ENCODE measurements at places on chromosomes 5 and 9. TPM values are rescaled to one million over a fixed set of nuclear protein-coding genes. Genes with fewer than 3 reads are reported as not detected.

- H3K27me3 ChIP-seq: no peaks in the 10 kb centered on the region
- DNase-seq: no peak
- H3K4me1 ChIP-seq: peaks cover 7% of the 10 kb centered on the region
- no peak overlapping the region for H3K27ac ChIP-seq
- H3K4me3 ChIP-seq: no peak overlapping the region
These were observed 211.2 kb downstream of the CDK5RAP2 start for GRCh38 chr9:120368799-120369198.

DNA sequence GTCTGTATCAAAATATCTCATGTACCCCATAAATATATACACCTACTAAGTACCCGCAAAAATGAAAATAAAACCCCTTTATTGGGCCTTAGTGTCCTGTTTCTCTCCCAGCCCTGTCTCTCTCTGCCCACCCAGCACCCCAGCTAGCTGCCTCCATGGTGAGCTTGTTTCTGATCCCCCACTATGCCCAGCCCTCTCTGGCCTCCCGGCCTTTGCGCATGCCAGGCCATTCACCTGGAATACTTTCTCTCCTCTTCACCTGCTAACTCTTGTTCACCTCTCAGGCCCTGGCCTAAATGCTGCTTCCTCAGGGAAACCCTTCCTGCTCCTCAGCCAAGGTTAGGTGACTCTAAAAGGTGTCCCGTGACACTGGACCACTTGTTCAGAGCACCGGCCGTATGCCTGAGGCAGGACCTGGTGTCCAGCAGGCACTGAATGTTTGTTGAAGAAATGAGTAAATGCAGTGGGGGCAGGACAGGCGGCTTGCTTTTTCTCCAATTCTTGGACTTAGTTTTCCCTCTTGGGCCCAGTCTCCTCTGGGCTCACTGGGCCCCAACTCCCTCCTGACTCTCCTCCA, 58.5 kb downstream of the PSD2 start:
- no peak overlapping the region for H3K27ac ChIP-seq
- H3K4me3 ChIP-seq: no peak overlapping the region
- H3K27me3 ChIP-seq: peaks cover 9% of the 10 kb centered on the region
- H3K36me3 ChIP-seq: no peaks in the 10 kb centered on the region

DNA sequence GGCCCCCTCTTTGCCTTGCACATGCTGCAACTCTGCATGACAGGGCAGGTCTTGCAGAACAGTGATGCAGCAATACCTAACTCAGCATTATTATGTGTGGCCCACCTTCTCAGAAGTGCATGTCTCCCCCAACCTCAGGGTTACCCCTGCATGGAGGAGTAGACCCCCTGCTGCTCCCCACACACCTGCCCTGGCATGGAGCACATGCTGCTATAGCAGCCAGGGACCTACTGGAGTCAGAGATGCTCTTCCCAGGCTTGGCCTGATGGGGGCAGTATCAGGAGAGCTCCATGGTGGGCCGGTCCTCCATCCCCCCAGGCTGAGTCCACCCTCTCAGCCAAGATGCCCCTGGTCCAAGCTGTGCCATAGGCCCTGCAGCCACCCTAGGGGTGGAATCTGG, 13.2 kb upstream of the BOD1 start:
- H3K4me3 ChIP-seq: no peak overlapping the region
- H3K27me3 ChIP-seq: peaks cover 5% of the 10 kb centered on the region
- no peak overlapping the region for H3K27ac ChIP-seq
- H3K4me1 ChIP-seq: peaks cover 4% of the 10 kb centered on the region
- no peaks in the 10 kb centered on the region for H3K36me3 ChIP-seq

DNA sequence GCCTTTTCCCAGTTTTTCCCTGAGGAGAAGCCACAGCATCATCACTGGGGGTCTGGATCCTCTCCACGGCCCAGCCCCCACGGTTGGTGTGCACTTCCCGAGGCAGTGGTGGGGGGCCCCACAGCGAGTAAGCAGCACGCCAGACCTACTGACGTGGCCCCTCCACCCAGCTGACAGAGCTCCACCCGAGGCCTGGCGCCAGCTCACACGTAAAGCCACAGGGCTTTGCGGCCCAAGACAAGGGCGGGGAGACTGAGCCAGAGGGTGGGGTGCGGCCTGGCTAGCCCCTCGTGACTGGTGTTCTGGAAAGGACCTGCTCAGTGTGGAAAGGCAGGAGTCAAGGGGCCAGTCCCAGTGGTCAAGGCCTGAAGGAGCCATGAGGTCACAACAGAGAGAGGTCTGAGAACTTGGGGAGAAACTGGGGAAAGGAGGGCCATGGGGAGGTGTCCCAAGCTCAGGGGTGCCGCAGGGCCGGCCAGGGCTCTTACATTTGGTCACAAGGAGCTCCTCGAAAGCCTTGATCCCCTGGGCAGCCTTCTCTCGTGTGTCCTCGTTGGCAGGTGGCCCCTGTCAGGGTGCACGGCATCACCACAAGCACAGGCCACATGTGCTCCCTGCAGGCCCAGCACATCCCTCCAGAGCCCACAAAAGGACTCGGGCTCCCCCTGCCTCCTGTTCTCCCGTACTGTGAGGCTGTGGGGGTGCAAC, 5.5 kb downstream of the SNAPC4 start:
- no peak for DNase-seq
- peaks cover 29% of the 10 kb centered on the region for H3K36me3 ChIP-seq
- no peak overlapping the region for H3K4me3 ChIP-seq
- peaks cover 8% of the 10 kb centered on the region for H3K4me1 ChIP-seq
- no peaks in the 10 kb centered on the region for H3K27me3 ChIP-seq

DNA sequence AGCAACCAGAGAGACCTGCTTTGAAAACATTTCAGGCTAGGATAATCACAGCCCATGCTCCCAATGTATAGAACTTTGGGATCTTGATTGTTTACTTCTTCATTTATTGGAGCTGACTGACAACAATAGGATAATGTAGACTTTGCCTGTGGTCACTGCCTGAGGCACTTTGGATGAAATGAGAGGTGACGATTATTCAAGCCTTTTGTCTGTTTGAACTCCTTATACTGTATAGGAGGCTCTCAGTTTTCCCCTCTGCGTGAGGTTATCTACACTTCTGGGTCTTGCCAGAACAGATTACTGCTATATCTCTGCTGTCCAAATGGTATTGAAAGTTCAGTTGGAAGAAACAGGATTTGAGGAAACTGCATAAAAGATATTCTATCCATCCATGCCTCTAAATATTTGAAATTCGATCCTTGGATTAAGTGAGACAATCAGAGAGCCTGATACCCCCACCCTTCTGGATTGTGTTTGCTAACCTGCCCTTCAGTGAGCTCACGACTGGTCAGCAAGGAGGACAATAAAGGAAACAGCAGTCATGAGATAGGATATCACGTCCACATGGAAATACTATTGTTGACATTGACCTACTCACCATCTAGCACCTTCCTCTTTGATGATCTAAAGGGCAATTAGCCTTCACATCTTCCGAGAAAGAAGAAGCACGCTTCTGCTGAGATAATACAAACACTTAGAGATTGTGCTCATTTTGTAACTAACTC, 98.1 kb downstream of the DOCK8 start:
- H3K27ac ChIP-seq: no peak overlapping the region
- H3K27me3 ChIP-seq: no peaks in the 10 kb centered on the region
- DNase-seq: no peak
- no peak overlapping the region for H3K4me3 ChIP-seq
- no peaks in the 10 kb centered on the region for H3K36me3 ChIP-seq
- no peaks in the 10 kb centered on the region for H3K4me1 ChIP-seq

- H3K36me3 ChIP-seq: no peaks in the 10 kb centered on the region
- H3K27me3 ChIP-seq: peaks cover 15% of the 10 kb centered on the region
- no peak overlapping the region for H3K27ac ChIP-seq
- no peak overlapping the region for H3K4me3 ChIP-seq
- no peaks in the 10 kb centered on the region for H3K4me1 ChIP-seq
- DNase-seq: no peak
These were observed 33.9 kb downstream of the MORN5 start for GRCh38 chr9:122193651-122194050.

DNA sequence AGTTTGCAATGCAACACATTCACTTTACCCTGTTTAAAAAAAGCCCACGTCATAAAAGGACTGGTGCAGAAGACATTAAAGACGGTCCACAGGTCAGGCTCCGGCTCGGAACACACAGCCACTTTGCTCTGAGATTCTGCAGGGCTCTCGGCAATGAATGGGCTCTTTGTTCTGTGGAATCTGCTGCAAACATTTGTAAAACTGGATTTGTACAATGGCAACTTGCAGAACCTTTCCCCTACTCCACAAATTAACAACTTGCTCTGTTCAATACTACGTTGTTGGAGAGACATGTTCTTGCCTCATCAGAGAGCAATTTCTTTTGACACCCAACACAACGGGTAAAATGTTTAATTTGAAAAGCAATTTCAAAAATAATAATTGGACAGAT, 13.0 kb upstream of the NR5A1 start:
- no peaks in the 10 kb centered on the region for H3K4me1 ChIP-seq
- no peak overlapping the region for H3K27ac ChIP-seq
- H3K27me3 ChIP-seq: peaks cover 10% of the 10 kb centered on the region
- no peaks in the 10 kb centered on the region for H3K36me3 ChIP-seq
- no peak overlapping the region for H3K4me3 ChIP-seq

COL27A1 gene
- 31.2 TPM for total RNA-seq

DNA sequence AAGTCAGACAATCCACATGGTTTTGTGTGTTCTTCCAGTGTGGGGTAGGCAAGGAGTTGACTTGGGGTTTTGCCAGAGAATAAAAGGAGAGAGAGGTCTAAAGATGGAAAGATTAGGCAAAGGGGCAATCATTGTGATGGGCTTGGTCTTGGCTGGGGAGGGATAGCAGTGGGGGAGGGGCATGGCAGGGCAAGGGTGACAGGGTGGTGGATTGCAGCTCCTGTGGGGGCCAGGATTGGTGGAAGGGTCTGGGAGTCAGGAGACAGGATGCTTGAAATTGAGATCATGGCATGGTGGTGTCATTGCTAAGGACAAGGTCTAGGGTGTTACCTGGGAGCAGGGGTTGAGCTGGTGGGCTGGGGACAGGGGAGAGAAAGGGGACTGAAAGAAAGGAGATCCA, 57.6 kb downstream of the ZNF618 start:
- H3K4me1 ChIP-seq: peaks cover 9% of the 10 kb centered on the region
- no peak for DNase-seq
- no peaks in the 10 kb centered on the region for H3K27me3 ChIP-seq

- H3K27ac ChIP-seq: no peak overlapping the region
- no peaks in the 10 kb centered on the region for H3K36me3 ChIP-seq
- no peak for DNase-seq
- H3K4me1 ChIP-seq: no peaks in the 10 kb centered on the region
These were observed 7.6 kb downstream of the LHX3 start for GRCh38 chr9:136197084-136197875.

FBP2 gene
- total RNA-seq: not detected

DNA sequence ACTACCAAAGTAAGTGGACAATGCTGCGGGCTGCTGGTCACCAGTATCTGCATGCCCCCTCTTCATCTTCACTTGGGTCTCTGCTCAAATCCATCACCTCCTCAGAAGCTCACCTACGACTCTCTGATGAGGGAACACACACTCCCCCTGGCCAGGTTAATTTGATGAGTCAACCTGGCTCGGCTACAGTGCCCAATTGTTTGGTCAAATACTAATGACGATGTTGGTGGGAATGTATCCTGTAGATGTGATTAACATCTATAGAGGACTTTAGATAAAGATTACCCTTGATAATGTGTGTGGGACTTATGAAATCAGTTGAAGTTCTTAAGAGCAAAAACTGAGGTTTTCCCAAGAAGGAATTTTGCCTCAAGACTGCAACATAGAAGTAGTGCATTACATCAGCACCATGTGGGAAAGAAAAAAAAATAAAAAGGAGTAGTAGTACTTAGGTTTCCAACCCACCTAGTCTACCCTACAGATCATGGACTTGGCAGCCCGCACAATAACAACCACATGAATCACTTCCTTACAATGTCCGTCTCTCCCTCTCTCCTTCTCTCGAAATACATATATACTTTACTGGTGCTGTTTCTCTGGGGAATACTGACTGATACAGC, 467.3 kb downstream of the DNAH5 start:
- H3K27ac ChIP-seq: no peak overlapping the region
- no peak overlapping the region for H3K4me3 ChIP-seq
- H3K27me3 ChIP-seq: no peaks in the 10 kb centered on the region
- no peaks in the 10 kb centered on the region for H3K36me3 ChIP-seq
- peak; percentile 95 for DNase-seq

Measured in astrocyte (in vitro differentiated cells and primary cell).